ENCODE measurements at places on chromosomes 1 and 21.

DNA sequence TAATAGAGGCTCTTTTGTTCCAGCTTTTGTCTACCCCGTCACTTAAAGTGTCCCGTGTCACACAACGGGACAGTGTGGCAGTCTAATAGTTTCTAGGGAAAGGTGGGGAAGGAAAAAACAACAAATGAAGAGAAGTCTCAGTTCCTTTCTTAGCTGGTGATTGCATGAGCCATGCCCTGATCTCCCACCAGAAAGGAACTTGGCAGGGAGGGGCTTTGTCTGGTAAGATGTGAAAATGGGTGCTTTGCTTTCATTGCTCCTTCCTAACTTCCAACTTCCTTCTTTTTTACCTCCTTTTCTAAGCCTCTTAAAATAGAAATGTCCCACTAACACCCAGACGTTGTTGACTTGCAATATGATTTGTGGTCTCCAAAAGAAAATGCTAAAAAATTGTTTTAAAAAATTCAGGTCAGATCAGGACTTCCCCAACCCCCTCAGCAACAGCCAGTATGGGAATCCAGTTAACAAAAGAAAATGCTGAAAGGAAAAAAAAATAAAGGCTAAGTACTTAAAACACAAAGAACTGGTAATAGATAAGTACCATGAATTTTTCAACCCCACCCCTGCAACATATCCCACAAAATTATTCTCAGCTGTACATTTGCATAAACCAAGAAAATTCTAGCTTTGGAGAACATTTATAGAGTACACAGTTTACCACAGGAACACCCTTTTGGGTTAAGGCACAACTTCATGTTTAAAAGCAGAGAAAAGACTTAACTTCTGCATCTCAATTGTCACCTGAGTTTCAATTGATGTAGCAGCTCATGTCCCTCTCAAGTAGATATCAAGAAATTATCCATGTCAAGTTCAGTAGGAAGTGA is 106.2 kb downstream of the NIBAN1 start:
- DNase-seq: no peak

DNA sequence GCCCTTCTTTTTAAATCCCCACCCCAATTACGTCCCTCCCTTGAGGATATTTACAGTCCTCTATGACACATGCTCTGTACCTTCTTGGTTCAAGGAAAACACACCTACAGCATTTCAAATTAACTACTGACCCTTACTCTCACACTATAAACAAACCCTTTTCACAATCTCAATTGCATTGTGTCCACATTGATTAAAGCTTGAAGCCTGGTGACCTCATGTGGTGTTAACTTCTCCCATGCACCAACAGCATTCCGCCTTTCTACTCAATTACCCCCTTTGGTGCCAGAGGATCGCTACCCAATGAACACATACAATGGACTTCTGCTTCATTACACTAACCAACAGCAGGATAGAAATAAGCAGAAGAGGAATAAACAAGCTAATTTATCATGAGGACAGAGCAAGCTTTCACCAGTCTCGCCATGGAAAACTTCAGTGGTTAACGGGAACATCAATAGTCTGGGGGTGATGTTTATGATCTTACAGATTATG is 15.2 kb downstream of the WLS start:
- no peak for DNase-seq

DNA sequence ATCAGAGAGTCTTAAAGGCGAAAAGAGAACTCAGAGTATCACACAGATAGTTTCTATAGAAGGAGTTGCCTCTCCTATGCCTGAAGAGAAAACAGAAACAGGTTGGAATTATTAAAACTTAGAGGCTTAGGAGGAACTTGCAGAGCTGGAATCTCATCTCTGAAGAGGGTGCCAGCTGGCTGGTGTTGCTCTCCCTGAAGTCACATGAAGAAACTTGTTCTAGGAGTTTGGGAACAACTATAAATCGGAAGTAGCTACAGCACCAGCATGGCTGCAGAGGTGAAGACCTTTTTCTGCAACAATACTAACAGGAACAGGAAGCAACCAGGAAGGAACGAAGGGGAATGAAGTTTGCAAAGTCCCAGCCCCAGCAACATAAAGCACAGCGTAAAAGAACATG is 35.8 kb downstream of the FMO3 start:
- no peak for DNase-seq

GRCh38 chr1:166087734-166088571 is 78.8 kb downstream of the FAM78B start:
- no peak for DNase-seq

- DNase-seq: no peak
These were observed 46.4 kb downstream of the CACHD1 start for GRCh38 chr1:64516301-64516700.

DNA sequence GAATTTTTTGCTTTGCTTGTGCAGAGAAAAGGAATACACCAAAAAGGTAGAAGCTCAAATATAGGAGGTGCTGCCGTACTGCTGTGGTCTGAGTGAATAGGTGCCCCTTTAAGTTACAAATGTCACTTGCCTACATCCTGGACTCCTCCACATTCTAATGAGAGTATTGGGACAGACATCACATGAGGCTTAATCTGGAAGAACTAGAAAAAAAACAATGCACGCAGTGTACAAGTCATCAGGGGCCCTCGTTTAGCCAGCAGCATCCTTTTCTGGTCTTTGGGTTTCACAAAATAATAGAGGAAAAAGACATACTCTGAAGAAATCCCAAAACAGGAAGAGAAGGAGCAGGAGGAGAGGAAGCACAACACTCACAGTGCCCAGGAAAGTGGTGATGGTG is 89.3 kb downstream of the SLC44A5 start:
- DNase-seq: no peak

GRCh38 chr1:201354901-201355295 is 22.6 kb downstream of the TNNT2 start:
- no peak for DNase-seq

All from AG04450 (cell line).